CMK (cell line): ENCODE measurements at places on chromosomes 3 and 15.

DNA sequence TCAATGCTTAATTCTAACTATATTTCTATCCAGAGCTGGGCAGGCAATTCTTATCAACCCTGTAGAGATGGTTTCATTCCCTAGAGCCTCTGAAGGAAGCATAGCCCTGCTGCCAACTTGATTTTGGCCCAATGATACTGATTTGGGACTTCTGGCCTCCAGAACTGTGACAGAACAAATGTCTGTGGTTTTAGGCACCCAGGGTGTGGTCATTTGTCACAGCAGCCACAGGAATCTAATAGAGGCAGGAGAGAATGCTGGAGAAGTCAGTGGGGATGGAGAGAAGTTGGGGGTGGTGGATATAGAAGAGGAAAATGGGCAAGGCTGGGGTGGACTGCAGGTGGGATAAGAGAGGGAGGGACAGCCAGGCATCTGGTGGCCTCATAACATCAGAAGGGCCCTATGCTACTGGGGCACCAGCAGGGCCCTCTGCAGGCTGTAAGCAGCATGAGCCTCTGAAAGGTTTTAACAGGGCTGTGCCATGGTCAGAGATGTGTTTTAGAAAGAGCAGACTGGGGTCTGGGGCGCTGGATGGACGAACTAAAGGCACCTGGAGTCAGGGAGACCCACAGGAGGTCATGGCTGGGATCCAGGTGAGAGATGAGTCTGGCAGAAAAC, 19.8 kb downstream of the MRPS11 start:
- no peak for DNase-seq

GRCh38 chr15:87680208-87680607, 576.3 kb downstream of the NTRK3 start:
- DNase-seq, result no peak

GRCh38 chr3:129699199-129699598, 92.7 kb upstream of the PLXND1 start:
- DNase-seq, result no peak

GRCh38 chr3:52829906-52830463, 487 bp downstream of the ITIH4 start:
- no peak for DNase-seq

DNA sequence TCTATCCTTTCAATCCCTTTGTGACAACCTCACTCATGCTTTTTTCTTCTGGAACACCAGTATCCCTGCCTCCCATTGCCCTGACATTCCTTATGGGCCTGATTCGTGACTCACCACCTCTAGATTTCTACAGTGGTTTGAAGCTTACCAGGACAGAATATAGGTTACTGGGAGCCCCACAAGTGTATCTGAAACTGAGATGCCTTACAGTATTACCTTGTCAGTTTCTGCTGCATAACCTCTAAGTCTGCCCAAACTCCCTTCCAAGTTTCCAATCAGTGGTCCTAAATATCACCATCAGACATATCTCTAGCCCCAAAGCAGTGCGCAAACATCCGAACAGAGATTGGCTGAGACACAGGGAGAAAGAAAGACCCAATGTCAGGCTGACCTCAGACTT, 5.6 kb downstream of the CPB1 start:
- DNase-seq, result no peak

DNA sequence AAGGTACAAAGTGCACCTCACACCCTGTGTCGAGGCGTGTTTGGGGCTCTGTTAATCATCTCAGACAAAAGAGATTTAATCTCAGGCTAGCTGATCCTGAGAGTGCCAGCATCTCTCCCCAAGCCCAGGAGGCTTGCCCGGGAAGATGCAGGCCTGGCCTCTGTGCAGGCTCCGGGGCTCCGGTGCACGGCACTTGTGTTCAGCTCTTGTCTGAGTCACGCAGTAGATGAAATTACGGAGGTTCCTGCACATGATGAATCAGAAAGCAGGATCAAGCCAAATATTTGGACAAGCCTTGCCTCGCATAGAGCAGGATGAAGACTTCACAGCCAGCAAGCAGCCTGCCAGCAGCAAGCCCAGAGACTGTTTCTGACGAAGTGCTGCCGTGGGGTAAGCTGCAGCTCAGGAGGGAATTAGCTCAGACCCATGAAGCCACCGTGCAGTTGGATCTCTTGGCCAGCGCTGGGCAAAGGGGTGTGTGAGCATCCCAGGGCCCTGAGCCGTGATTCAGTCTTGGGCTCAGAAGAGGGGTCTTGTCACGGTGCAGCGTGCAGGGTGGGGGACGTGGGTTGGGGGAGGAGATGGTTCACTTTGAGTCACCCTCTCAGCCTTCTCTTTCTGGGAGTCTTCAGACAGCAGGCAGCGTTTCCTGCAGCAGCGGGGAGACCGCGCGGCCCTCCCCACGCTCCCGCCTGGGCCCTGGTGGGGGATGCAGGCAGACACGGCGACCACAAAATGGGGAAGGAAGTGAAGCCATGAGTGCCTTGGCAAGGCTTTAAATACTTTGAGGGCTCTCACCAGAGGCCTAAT, 89.2 kb upstream of the MEF2A start:
- DNase-seq, result no peak

DNA sequence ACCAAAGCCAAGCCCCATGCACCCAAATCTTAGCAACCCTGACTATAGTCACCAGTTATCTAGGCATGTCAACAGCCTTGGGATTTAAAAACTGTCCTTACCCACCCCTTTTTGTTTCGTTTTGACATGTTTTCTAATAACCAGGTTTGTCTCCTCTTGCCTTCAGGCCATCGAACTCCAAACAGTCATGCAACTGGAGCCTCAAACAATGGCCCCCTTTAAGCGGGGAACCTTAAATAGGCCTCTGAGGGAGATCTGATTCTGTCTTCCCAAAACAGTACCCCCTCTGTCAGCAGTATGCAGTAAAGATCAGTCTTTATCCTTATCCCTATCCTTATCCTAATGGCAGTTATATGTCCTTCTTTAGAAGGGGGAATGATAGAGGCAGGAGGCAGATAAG, 105.7 kb downstream of the DPH6 start:
- no peak for DNase-seq

- no peak for DNase-seq
Observed at GRCh38 chr3:52299247-52299878, 11.7 kb downstream of the GLYCTK start.

DNA sequence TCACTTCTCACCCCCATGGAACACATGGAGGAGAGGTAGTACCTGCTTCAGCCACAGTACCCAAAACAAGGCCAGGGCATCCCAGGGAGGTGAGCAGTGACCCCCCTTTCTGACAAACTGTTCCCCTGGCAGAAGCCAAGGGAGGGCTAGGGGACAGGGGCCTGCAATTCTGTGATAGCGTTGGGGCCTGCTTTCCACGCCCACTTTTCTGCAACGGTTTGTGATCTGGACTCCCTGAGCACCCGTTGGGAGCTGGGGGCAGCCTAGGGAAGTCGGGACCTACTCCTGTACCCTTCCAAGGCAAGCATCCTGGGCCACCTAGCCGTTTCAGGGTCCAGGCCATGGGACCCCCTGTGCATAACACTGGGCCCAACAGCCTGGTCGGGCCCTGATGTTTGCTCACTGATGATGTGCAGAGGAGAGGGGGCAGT, 996 bp upstream of the DNAJA4 start:
- no peak for DNase-seq

DNA sequence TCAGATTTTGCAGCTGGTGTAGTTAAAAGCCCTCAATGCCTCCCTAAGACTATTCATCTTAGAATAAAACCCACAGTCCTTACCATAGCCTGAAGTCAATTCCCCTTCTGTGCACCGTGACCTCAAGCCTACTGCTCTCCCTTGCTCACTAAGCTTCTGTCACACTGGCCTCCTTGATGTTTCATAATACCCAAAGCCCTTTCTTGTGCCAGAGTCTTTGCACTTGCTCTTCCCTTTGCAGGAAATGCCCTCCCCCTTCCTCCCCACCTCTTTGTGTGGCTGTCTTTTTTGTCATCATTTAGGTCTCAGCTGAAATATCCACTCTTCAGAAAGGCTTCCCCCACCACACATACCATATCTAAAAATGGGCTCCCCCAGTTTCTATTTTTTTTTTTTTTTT, 4.2 kb upstream of the PLEKHO2 start:
- DNase-seq, result no peak

DNA sequence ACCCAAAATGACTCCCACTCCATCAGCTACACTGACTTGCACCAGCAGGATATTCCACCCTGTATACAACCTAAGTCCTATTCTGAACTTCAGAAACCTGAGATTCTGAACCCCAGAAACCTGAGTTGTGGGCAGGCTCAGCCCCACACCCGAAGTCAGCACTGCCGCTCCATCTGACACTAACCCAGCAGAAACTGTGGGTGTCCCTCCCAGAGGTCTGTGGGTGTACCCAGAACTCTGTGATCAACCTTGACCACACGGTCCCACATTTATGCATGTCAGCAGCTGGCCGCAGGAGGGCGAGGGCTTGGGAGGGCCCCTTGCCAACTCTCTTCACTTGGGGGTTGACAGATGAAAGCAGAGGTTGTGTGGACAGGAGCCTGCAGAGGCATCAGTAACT, 9.3 kb downstream of the OXTR start:
- DNase-seq, result no peak

DNA sequence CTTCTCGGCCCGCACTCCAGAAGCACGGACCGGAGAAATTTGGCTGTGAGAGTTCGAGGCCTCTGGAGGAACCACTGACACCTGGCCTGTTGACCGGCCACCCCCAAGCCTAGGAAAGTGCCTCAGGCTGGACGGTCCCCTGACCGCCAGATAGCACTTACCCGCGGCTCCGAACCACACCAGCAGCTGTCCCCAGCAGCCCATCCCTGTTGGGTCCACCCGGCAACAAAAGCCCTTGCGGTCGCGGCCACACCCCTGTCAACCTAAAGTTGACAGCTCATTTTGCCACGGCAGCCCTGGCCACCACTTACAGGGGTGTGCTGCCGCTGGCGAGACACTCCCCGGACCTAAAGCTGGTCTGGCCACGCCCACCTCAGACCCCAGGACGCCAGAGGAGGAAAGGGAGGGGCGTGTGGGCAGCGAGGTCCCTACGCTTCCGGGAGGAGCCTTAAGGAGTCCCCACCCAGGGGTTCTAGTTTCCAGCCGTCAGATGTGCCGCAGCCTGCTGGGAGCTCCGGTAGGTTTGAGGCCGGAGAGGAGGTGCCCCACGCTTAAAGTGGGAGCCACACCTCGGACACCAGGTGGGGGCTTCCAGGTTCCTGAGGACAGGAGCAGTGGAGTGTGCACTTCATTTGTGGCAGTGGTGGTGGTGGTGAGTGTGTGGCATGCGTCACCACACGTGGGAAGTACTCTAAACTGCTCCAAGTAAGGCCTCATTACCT, at the start of gene LTK:
TSS of gene LTK (minus strand) at position 322 of the 722 bp plus-strand sequence. CDS start at position 204, 118 bp downstream.
- DNase-seq, result peak; percentile 89

DNA sequence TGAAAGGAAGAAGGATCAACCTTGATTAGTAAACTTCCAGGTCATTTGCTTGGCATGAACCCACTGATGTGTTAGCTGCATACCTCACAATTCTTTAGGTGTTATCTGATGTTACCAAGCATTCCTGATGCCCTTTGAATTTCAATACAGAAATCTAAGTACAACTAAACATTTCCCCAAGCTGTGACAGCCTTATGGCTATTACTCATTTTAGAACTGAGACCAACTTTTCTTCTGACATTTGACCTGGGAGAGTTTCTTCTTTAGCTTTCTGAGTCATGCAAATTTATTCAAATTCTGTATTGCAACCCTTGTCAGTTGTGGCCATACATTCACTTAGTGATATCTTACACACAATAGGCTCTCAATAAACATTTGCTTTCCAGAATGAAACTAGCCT, 124.3 kb downstream of the TIGIT start:
- no peak for DNase-seq

DNA sequence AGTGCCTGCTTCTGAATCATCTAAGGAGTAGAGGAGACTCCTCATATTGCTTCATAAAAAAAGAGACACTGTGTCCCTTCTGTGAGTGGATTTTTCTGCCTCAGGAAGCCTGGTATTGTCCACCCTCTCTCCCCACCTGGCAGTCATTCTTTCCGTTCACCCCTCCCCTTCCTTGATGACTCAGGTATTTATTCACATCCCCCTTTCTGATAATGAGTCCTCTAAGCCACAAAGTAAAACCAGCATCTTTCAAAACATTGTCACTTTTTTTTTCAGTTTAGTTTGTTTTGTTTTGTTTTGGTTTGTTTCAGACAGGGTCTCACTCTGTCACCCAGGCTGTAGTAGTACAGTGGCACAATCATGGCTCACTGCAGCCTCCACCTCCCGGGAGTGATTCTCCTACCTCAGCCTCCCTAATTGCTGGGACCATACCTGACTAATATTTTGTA, 65.2 kb upstream of the UBE2E1 start:
- DNase-seq, result no peak

- DNase-seq, result no peak
Observed at GRCh38 chr3:187930021-187930420, 184.8 kb upstream of the BCL6 start.

- no peak for DNase-seq
Observed at GRCh38 chr3:71095511-71096291, 487.8 kb downstream of the FOXP1 start.

DNA sequence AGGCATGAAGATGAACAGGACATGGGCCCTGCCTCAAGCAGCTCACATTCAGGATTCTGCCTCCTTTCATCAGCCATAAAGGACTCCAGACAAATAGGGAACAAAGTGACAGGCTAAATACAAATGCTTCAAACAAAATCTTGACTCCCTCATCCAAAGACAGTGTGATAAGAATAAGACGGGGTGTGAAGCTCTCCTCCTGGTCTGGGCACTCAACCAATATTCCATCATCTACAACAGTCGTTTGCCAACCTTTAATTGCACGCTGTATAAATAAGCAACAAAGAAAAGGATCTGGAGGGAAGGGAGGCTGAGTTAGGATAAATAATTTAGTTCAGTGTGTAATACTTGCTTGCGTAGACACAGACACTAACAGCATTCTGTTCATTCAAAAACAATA, 5.4 kb downstream of the CCDC54 start:
- no peak for DNase-seq

DNA sequence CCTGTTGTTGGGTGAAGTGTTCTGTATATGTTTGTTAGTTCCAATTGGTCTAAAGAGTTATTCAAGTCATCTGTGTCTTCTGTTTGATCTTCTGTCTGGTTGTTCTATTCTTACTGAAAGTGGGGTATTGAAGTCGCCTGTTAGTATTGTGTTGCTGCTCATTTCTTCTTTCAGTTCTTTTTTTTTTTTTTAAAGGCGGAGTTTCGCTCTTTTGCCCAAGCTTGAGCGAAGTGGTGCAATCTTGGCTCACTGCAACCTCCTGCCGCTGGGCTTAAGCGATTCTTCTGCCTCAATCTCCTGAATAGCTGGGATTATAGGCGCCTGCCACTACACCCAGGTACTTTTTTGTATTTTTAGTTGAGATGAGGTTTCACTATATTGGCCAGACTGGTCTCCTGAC, 23.5 kb downstream of the PFN2 start:
- no peak for DNase-seq

GRCh38 chr15:49686599-49686998, 65.8 kb downstream of the DTWD1 start:
- no peak for DNase-seq

GRCh38 chr3:123320221-123320620, 118.5 kb downstream of the SEC22A start:
- no peak for DNase-seq

DNA sequence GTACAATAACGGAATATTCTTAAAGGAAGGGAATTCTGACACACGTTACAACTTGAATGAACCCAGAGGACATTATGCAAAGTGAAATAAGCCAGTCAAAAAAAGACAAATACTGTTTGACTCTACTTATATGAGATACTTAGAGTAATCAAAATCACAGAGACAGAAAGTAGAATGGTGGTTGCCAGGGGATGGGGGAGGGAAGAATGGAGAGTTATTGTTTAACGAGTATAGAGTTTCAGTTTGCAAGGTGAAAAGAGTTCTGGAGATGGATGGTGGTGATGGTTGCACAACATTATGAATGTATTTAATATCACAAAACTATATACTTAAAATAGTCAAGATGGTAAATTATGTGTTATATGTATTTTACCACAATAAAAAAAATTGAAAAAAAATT, 112.9 kb upstream of the ARHGEF3 start:
- DNase-seq, result no peak

GRCh38 chr3:139547666-139548065, 8.1 kb upstream of the RBP1 start:
- DNase-seq, result no peak
